Bone marrow (tissue), 2 donors: ENCODE measurements at places on chromosomes 2 and 18.

DNA sequence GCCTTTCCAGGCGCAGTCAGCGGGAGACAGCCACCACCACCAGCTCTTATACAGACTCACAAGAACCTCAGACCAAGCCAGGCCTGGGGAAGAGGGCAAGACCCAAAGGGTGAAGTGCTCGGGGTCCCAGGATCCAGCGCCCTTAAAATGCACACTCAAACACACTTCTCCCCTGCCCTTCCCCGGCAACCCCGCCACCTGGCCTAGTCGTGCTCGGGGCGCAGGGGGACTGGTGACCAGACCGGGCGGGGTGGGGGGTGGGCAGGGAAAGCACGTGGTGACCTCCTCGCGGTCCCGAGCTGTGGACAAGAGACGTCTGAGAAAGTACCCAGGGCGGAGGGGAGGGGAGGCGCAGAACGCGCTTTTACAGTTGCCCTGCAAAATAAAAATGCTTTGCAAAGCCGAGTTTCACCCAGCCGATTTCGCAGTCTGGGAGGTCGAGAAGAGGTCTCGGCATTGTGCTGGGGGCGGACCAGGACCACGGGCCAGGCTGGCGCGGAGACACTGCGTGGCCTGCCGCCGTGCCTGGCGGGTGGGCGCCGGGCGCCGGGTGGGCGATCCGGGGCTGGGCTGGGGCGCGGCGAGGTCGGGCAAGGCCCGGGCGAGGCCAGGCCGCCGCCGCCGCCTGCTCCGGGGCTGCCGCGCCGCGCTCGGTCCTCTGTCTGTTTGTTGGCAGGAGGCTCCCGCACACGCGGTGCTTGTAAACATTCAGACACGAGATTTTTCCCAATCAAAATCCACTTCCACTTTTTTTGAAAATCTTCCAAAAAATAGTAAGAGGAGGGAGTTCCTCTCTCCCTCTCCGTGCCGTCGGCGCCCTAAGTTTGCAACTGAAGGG lies 2.0 kb downstream of the BCL11A start:
- no peak for DNase-seq

DNA sequence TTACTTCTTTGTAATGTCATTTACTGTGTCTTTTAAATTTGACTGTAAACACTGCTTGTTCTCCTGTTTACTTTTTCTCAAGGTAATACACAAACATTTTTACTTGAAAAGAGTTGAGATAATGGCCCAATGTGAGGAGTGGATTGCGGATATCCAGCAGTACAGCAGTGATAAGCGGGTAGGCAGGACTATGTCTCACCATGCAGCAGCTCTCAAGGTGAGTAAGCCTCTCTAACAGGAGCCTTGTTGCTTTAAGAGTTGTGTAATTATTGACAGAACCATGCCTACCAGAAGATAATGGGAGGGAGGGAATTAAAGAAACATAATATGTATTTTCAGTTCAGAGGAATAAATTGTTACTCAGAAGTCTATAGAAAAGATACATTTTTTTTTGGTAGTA lies 16.5 kb upstream of the TTC27 start:
- no peak for DNase-seq

GRCh38 chr2:129721236-129721635 lies 258.2 kb upstream of the RAB6C start:
- DNase-seq, result no peak

GRCh38 chr2:939936-940601 lies 10.6 kb upstream of the SNTG2 start:
- DNase-seq, result no peak

DNA sequence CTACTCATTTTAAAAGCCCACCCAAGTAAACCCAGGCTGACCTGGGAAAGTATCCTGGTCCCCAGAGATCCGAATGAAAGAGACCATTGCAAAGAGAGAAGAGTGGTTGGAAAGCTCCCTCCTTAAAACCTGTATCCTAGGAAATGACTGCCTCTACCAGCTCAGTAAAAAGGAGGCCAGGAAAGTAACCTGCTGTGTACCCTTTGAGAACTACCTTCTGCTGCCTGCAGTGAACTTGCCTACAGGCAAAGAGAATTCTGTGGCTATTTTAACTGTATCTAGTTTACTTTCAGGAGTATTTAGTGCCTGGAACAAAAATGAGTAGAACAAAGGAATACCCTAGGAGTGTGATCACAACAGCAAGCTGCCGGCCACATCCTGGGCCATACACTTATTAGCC lies 641.7 kb upstream of the NRXN1 start:
- no peak for DNase-seq

GRCh38 chr2:85012855-85013254 lies 41.9 kb downstream of the KCMF1 start:
- no peak for DNase-seq

DNA sequence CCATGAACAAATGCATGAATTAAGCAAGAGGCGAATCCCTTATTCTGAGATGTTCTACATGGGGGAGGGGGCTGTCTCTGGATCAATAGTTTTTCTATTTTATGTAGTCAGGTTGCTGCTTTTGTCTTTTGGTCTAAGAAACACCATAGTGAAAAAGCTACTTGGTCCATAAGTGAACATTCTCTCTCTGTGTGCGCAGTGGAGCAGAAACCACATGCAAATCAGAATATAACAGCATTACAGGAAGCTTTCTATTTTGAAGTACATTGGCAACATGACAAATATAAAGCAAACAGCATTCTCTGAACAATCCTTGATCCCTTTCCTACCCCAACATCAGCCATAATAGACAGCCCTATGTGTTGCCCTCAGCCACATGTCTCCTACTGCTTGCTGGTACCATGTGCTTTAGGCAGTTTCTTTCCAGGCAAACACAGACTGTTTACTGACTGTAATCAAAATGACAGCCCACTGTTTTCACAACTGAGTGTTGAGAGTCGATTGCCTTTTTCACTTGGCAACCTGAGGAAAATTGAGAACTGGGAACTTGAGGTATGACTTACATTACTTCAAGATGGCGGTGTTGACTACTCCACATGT lies 10.6 kb downstream of the SCN3A start:
- no peak for DNase-seq

DNA sequence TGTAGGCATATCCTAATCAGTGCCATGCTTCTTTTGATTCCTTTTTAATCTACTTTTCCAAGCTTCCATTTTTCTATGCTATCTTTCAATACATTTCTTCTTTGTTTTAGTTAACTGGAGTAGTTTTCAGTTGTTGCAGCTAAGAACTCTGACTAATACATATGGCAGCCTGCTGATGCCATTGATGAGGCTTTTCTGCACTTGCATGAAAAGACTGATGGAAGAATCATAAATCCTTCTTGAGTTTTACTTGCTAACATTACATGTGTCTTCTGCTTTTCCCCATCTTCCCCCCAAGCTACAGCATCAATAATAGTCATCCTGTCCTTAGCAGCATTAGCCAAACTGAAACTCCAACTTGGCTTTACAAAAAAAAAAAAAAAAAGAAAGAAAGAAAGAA lies 203.3 kb downstream of the LRP1B start:
- no peak for DNase-seq

DNA sequence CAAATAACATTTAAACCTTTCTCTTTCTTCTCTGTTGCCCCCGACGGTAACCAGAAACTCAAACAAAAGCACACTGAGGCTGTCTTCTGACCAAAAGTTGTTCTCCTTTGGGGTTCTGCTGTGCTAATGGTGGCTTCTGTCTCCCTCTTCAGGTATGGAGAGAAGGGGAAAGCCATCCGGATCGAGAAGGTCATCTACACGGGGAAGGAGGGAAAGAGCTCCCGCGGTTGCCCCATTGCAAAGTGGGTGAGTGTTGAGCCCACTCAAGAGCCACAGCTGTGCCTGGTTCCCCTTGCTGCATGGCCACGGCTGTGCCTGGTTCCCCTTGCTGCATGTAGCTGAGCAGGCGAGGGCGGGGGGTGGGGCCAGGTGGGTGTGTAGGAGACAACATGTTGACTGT lies 67.4 kb downstream of the BOLA3 start:
- no peak for DNase-seq

DNA sequence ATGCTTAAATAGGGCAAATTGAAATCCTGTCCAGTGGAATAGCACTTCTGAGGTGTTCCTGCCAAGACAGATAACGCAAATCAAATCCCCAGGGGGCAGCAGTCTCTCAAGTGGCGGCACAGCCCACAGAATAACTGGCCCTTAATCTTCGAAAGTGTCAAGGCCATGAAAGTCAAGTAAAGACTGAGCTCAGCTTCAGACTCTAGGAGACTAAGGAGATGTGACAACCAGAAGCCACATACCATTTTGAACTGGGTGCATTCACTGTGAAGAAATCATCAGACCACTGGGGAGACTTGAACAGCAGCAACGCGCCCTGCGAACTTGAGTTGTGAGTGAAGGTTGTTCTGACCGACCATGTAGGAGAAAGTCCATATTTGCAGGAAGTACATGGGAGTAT lies 66.0 kb upstream of the ASAP2 start:
- no peak for DNase-seq

GRCh38 chr2:229586746-229587705 lies 127.3 kb downstream of the DNER start:
- DNase-seq, result no peak
